ENCODE measurements at places on chromosomes 1 and 21.

GRCh38 chr1:116711263-116711840 is 42.9 kb upstream of the CD2 start:
- no peak for DNase-seq

- no peak for DNase-seq
Observed at GRCh38 chr1:2574350-2574749, 12.2 kb upstream of the PRXL2B start.

GRCh38 chr1:115432061-115432460 is 94.0 kb upstream of the NGF start:
- DNase-seq: no peak

- DNase-seq: no peak
Observed at GRCh38 chr1:42369471-42369870, 11.1 kb upstream of the RIMKLA start.

DNA sequence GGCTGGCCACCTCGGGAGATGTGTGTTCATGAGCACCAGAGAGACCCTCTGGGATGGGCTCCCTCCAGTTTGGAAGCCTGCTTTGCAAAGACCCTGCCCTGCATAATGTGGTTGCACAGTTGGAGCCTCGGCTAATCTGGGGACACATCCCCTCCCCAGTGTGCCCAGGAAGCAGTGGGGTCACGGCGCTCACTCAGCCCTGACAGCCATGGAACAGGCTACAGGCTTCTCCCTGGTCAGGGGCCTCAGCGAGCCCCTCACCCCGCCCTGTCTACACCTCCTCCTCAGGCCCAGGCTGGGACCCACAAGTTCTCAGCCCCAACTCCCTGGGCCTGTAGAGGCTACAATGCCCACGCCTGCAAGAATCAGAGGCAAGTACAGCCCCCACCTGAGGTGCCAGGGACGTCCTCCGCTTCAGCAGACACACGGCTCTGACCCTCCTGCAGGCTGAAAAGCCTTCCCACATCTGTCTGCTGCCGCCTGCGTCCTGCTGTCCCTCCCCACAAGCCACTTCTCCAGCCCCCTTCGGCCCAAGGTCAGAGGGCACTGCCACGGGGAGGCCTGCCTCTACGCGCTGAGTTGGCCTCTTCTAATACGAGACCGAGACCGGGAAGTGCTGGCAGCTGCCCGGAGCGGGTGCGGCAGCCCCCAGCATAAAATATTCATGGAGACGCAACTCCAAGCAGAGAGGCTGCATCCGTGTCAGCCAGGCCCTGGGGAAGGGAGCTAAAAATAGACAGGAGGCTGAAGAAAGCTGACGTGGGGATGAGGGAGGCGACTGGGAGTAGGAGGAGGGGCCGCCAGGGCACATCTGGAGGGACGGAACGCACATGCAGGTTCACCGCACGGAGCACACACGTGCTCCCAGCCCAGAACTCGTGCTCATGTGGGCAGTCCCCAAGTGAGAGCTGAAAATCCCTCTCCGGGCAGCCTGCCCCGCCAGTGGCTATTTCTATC is 15.2 kb upstream of the GPR153 start:
- DNase-seq: no peak

DNA sequence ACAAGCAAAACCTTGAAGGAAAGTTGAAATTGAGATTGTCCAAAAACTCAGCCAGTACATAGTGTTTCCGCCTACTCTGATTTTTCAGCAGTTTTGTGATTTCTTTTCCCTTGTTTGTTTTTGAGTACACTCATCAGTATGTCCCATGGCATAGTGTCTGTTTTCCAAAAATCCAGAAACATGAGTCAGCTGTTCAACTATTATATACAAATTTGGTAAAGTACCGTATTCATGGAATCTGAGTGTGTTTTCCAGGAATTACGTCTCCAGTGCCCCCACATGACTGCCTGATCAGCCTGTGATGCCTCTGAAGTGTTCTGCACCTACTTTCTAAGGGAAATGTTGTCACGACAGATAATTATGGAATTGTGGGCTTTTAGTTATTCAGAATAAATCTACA is 186.8 kb downstream of the LTN1 start:
- DNase-seq: peak; percentile 33

DNA sequence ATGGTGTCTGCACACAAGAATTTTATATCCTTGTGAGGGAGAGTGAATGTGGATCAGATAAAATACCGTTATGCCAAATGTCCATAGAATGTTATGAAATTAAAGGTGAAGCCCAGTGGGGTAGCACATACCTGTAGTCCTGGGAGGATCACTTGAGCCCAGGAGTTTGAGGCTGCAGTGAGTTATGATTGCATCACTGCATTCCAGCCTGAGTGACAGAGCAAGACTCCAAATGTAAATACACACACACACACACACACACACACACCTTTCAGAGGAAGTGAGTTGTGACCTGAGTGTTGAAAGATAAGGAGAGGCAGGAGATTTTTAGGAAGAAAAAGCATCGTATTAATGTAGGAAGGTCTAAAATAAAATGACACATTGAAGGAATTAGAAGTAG is 28.1 kb upstream of the ZYG11A start:
- DNase-seq: no peak

DNA sequence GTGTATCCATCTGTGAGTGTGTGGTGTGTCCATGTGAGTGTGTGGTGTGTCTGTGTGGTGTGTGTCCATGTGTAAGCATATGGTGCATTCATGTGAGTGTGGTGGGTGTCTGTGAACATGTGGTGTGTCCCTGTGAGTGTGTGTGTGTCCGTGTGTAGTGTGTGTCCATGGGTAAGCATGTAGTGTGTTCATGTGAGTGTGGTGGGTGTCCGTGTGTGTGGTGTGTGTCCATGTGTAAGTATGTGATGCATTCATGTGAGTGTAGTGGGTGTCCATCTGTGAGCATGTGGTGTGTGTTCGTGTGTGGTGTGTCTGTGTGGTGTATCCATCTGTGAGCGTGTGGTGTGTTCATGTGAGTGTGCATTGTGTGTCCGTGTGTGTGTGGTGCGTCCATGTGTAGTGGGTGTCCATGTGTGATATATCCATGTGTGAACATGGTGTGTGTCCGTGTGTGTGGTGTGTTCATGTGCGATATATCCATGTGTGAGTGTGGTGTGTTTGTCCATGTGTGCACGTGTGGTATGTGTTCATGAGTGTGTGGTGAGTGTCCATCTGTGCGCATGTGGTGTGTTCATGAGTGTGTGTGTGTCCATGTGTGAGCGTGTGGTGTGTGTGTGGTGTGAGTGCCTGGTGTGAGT is 12.3 kb downstream of the SLC19A1 start:
- no peak for DNase-seq

DNA sequence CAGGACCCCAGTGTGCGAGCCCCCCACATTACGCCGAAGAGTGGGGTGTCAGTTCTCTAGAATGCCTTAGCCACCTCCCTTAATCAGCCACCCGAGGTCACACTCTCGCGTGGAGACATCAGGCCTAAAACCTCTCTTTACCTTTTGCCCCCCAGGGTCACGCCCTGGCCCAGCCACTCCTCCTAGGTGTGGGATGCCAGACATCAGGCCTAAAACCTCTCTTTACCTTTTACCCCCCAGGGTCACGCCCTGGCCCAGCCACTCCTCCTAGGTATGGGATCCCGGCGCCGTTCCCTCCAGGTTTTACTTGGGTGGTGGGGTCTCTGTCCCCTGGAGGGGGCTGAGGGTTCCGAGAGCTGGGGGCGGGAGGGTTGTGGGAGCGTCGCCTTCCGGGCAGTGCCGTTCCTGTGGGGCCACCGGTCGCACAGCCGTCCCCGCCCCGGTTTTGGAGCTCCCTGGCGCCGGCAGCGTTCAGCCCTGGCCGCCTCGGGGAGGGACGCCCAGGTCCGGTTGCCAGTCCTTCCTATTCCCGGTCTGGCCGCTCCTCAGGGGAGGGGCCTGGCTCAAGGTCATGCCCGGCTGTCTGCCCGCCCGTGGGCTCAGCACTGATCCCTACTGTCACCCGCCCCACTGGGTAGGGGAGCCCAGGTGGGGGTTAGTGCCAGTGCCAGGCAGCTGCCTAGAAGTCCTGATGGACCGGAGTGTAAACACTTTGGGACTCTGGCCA is 882 bp downstream of the VPS13D start:
- DNase-seq: no peak

- DNase-seq: no peak
Observed at GRCh38 chr1:32063261-32063681, 9.5 kb upstream of the TMEM39B start.

DNA sequence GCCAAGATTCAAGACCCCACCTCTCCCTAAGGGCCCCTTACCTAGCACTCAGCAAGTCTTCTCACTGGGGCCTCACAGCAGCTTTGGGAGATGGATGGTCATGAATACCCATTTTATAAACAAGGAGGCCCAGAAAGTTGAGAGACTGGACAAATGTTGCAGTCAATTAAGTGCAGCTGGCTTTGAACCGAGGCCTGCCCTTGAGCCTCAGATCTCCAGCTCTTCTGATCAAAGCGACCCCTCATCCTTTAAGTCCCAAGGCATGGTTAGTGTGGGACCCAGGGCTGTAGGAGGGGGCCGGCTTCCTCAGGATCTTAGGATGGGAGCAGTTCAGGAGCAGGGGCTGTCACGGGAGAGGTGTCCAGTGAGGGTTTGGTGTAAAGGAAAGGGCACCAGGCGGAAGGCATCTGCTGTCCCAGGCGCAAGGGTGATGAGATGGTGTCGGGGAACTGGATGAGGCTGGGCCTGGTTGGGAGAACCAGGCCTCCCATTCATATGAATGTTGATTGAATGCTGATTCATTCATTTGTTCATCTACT is 5.1 kb upstream of the MTFR1L start:
- DNase-seq: no peak

- DNase-seq: no peak
Observed at GRCh38 chr1:95622609-95623008, 388.6 kb downstream of the RWDD3 start.

- no peak for DNase-seq
Observed at GRCh38 chr1:75097654-75098053, 36.5 kb upstream of the LHX8 start.

DNA sequence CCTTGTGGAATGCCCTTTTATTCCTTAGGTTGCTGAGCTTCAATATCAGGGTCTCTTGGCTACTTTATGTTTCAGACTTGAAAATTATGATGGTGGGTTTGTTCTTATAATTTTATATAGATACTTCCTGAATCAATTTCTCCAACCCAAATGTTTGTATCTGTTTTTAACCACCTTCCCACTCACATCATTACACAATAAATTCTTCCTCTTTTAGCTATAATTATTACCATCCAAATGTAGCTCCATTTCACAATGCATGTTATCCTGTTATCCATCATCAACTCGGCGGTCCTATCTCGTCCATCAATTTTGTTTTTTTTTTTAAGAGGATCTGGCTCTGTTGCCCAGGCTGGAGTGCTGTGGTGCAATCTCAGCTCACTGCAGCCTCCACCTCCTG is 357.6 kb upstream of the ZP4 start:
- DNase-seq: no peak

DNA sequence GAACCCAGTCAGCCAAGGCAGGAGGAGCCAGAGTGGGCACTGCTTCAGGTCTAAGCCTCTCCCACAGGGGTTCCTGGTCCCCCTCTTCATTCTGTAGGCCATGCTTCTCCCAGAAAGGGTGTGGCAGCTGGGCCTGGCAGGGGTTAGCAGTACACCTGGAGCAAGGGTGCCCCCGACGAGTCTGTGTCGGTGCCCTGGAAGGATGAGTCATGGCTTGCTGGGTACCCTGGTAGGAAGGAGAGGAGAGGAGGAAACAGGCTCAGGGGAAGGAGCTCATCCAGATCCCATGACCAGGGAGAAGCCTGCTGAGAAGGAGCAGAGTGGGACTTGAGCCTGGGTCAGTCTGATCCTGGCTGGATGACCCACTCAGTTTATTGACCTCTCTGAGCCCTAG is 10.3 kb downstream of the KDF1 start:
- DNase-seq: no peak

All from thoracic aorta (tissue), 2 donors.